ENCODE measurements at places on chromosomes 7 and 10.

GRCh38 chr10:69897432-69897831, 95.7 kb downstream of the COL13A1 start:
- no peak for DNase-seq
- no peaks in the 10 kb centered on the region for H3K27me3 ChIP-seq
- H3K4me3 ChIP-seq: no peak overlapping the region
- H3K27ac ChIP-seq: no peak overlapping the region
- no peaks in the 10 kb centered on the region for H3K4me1 ChIP-seq

DNA sequence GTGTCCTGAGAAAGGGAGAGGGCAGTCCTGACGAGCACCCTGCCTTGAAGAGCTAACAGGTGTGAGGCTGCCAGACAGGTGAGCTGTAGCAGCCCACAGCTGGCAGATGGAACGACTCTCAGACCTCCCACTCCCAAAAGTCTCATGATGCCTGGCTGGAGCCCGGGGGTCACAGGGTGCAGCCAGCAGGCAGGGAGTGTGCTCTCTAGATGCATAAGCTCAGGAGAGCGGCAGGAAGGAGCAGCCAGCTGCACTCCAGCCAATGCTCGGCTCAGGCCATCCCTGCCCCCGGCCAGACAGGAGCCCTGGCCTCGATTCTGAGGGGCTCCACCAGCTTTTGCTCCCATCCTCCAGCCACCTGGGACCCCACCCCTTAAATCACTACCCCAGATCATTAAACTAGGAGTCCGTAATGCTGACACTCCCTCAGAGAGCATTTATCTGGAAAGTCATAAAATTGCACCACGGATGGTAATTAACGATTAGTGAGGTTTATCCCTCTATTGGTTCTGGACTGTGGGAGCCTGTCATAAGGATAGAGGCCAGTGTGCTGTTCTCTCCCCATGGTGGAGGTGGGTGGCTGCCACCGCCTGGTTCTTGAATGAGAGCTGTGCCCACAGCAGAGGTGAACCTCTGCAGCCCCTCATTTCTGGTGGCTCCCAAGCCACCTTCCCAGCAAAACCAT, 63.5 kb upstream of the ZMIZ1 start:
- no peak for DNase-seq
- H3K4me1 ChIP-seq: peaks cover 12% of the 10 kb centered on the region
- H3K27ac ChIP-seq: peak overlapping the region; percentile 46
- H3K36me3 ChIP-seq: peaks cover 3% of the 10 kb centered on the region
- peaks cover 65% of the 10 kb centered on the region for H3K27me3 ChIP-seq

- no peak overlapping the region for H3K4me3 ChIP-seq
- no peaks in the 10 kb centered on the region for H3K36me3 ChIP-seq
- H3K27me3 ChIP-seq: no peaks in the 10 kb centered on the region
- no peak overlapping the region for H3K27ac ChIP-seq
- H3K4me1 ChIP-seq: no peaks in the 10 kb centered on the region
- no peak for DNase-seq
These were observed 162.4 kb downstream of the AGMO start for GRCh38 chr7:15399441-15399840.

DNA sequence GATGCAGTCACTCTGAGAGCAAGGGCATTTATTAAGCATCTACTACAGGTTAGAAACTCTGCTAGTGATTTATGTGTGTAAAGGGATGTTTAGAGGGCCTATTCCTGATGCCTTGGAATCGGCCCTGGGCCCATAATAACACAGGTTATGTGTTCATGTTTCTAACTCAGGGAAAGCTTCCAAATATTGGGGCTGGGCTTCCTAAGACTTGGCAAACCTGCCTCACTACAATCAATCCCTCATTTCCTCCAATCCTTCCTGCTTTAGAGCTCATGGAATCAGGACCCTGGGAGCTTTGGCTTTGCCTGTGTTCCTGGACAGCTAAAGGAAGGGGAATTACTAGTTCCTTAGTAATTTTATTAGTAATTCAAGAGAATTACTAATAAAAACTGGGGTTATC, 148.8 kb downstream of the HIBADH start:
- H3K27ac ChIP-seq: no peak overlapping the region
- no peaks in the 10 kb centered on the region for H3K4me1 ChIP-seq
- H3K4me3 ChIP-seq: no peak overlapping the region
- H3K36me3 ChIP-seq: no peaks in the 10 kb centered on the region

GRCh38 chr10:124802313-124802675, 675 bp downstream of the ABRAXAS2 start:
- H3K4me3 ChIP-seq: peak overlapping the region; percentile 85
- peak overlapping the region; percentile 87 for H3K27ac ChIP-seq
- DNase-seq: no peak
- H3K27me3 ChIP-seq: peaks cover 11% of the 10 kb centered on the region
- H3K36me3 ChIP-seq: peaks cover 7% of the 10 kb centered on the region
- H3K4me1 ChIP-seq: peaks cover 7% of the 10 kb centered on the region

GRCh38 chr10:43316988-43317387, 50.1 kb upstream of the RASGEF1A start:
- H3K27ac ChIP-seq: no peak overlapping the region
- H3K36me3 ChIP-seq: peaks cover 1% of the 10 kb centered on the region
- peaks cover under 1% of the 10 kb centered on the region for H3K4me1 ChIP-seq

DNA sequence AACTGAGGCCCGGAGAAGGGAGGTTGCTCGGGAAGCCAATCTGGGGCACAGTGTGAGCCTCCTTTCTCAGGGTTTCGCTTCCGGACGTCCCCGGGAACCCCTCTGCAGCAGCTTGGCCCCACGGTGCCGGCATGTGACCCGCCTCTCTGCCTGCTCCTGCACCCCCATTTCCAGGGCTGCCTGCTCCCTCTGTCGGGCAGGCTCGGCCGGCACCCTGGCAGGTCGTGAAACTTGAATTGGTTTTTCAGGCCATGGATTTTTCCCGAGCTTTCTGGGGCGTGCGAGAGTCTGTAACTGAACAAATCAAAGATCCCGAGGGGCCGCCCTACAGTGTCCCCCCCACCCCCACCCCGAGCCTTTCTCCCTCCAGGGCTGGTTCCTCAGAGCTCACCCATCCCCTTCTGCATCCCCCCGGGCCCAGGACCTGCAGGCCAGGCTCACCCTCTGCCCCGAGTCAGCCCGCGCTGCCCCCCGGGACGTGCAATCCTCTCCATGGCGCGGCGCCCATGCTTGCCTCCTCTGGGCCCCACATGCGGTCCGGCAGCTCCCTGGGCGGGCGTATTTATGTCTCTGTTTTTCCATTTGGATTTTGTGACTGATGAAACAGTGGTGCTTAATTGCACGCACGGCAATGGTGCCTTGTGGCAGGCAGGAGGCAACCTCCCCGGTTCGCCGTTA, 58.1 kb downstream of the UNCX start:
- peak overlapping the region; percentile 76 for H3K4me3 ChIP-seq
- no peaks in the 10 kb centered on the region for H3K27me3 ChIP-seq
- no peaks in the 10 kb centered on the region for H3K36me3 ChIP-seq

- H3K36me3 ChIP-seq: no peaks in the 10 kb centered on the region
- H3K4me1 ChIP-seq: no peaks in the 10 kb centered on the region
- no peaks in the 10 kb centered on the region for H3K27me3 ChIP-seq
- no peak overlapping the region for H3K4me3 ChIP-seq
- DNase-seq: no peak
These were observed 1012.5 kb downstream of the NRG3 start for GRCh38 chr10:82887488-82887887.

DNA sequence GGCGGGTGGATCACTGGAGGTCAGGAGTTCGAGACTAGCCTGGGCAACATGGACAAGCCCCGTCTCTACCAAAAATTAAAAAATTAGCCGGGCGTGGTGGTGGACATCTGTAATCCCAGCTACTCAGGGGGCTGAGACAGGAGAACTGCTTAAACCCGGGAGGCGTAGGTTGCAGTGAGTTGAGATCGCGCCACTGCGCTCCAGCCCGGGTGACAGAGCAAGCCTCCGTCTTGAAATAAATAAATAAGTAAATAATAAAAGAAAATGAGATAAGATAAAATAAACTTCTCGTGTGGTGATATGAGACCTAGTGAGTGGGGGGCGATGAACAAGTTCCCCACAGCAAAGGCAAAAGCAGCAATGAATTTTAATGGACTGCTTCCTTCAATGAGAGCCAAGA, 33.6 kb upstream of the LMTK2 start:
- H3K27me3 ChIP-seq: peaks cover 33% of the 10 kb centered on the region
- no peak overlapping the region for H3K27ac ChIP-seq
- no peaks in the 10 kb centered on the region for H3K4me1 ChIP-seq
- no peak for DNase-seq
- H3K36me3 ChIP-seq: no peaks in the 10 kb centered on the region

DNA sequence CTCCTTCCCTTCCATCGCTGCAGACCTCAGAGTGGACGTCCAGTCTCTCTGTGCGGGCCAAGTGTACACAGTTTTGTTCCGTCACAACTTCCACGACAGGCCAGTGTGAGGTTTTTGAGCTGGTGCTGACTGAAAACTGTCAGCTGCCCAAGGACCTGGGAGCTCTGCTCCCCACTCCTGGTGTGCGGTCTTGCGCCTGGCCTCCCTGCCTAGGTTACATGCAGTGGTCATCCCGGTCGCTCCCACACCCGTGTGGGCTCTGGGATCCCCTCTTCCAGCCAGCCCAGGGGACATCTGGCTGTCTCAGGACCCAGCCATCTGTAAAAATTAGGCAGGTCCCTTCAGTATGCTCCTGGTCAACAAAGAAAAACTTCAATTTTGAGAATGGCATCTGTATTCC, 127.5 kb downstream of the VIPR2 start:
- H3K36me3 ChIP-seq: no peaks in the 10 kb centered on the region
- H3K4me3 ChIP-seq: no peak overlapping the region
- no peak for DNase-seq
- no peak overlapping the region for H3K27ac ChIP-seq
- no peaks in the 10 kb centered on the region for H3K4me1 ChIP-seq

DNA sequence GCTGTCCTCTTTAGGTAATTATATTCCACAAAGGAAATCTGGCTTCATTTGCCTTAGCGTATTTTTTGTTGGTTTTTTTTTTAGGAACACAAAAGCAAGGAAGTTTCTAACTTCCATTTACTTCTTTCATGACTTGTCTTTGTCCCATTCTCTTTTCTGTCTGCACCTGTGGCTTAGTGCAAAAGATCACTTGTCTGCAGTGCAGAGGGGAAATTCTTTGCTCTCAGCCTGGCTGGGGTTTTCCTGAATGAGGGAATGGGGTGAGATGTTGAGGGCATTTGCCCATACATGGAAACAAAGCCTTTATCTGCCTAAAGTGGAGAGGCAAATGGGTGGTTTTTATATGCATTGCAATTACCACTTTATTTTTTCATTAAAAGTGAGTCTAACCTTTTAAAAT, 361.1 kb upstream of the IGFBP3 start:
- DNase-seq: no peak
- no peaks in the 10 kb centered on the region for H3K36me3 ChIP-seq
- no peak overlapping the region for H3K4me3 ChIP-seq
- H3K27me3 ChIP-seq: no peaks in the 10 kb centered on the region
- H3K4me1 ChIP-seq: no peaks in the 10 kb centered on the region

DNA sequence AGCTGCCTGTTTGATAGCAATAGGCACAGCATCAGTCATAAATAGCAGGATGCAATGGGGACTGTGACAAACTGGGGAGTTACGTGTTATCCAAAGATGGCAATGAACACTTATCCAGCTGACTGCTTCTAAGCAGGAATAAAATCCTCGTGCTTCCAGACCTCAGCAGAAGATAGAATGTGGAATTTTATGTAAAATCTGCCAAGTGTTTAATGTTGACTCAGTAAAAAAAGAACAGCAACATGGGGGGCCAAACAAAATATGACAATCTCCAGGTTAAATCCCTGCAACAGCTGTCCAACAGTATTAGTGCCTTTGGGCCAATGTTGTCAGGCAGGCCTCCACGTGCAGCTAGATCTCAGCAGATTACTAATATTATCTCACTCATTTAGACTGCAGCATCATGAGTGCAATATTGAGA, 127.3 kb downstream of the SEMA3C start:
- no peak for DNase-seq
- H3K36me3 ChIP-seq: peaks cover 2% of the 10 kb centered on the region
- no peaks in the 10 kb centered on the region for H3K4me1 ChIP-seq
- no peaks in the 10 kb centered on the region for H3K27me3 ChIP-seq
- no peak overlapping the region for H3K4me3 ChIP-seq
- H3K27ac ChIP-seq: no peak overlapping the region

GRCh38 chr7:33730958-33731357, 174.4 kb upstream of the BMPER start:
- H3K4me3 ChIP-seq: no peak overlapping the region
- H3K36me3 ChIP-seq: peaks cover 3% of the 10 kb centered on the region
- no peak overlapping the region for H3K27ac ChIP-seq
- no peaks in the 10 kb centered on the region for H3K27me3 ChIP-seq

DNA sequence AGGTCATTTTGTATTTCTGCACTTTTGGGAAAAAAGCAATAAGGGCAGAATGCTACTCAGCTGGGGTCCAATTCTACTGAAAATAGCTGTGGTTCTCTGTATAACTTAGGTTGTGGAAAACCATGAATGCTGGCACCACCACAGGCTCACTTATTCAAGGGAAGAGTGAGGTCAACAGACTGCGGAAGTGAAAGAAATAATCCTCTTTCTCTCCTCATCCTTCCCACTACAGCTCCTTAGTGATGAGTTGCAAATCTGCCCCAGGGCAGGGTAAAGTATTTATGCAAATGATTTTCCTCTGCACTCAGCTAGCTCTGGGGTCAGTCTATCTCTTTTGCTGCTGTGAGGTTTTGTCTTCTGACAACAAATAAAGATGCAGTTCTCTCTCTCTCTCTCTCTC, 74.1 kb upstream of the PTPRZ1 start:
- H3K27me3 ChIP-seq: no peaks in the 10 kb centered on the region
- no peak overlapping the region for H3K27ac ChIP-seq
- no peak for DNase-seq
- H3K4me1 ChIP-seq: no peaks in the 10 kb centered on the region

GRCh38 chr10:48193556-48193955, 80.9 kb downstream of the FRMPD2 start:
- no peaks in the 10 kb centered on the region for H3K4me1 ChIP-seq
- no peak for DNase-seq
- H3K27me3 ChIP-seq: peaks cover 39% of the 10 kb centered on the region
- no peak overlapping the region for H3K4me3 ChIP-seq

GRCh38 chr7:22115689-22116088, 170.0 kb upstream of the CDCA7L start:
- DNase-seq: no peak
- H3K27ac ChIP-seq: no peak overlapping the region
- no peaks in the 10 kb centered on the region for H3K4me1 ChIP-seq
- H3K27me3 ChIP-seq: peaks cover 31% of the 10 kb centered on the region

DNA sequence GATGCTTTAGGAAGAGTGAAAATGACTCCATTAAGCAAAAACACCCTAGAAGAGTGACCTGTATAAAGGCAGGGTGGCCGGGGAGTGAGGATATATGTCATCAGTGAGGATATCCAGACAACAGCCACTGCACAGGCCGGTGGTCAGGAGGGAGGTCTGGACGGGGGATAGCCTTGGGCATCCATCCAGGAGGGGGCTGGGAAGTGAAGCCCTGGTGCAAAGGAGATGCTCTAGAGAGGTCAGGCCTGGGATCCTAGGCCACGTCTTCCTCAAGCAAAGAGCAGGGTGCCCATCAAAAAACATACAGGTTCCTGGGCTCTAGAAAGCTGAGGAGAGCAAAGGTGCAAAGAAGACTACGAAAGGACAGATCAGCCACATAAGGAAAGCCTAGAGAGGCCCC, 25.6 kb downstream of the FAM171A1 start:
- H3K27ac ChIP-seq: no peak overlapping the region
- no peaks in the 10 kb centered on the region for H3K36me3 ChIP-seq
- H3K27me3 ChIP-seq: peaks cover 73% of the 10 kb centered on the region
- no peak overlapping the region for H3K4me3 ChIP-seq
- no peaks in the 10 kb centered on the region for H3K4me1 ChIP-seq
